ENCODE measurements at places on chromosomes 2 and 18.

GRCh38 chr2:54430649-54431048 lies 25.5 kb upstream of the SPTBN1 start:
- no peak for DNase-seq

DNA sequence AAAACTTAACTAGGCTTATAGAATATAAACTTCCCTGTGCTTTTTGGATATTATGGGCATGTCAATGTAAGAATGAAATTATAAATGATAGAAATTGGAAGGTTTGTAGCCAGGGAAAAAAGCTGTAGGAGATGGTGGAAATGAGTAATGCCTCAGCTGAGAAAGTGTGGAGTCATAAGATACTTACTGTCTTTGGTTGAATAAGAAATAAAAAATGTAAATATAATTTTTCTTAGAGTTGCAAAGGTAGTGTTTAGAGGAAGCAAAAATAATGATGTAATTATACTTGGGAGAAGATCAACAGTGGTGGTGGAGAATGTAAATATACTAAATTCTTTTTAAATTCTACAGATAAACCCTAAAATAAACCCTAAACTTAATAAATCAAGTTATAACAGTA lies 26.2 kb upstream of the RND3 start:
- DNase-seq = no peak

GRCh38 chr2:163039266-163039665 lies 200.7 kb upstream of the KCNH7 start:
- no peak for DNase-seq

DNA sequence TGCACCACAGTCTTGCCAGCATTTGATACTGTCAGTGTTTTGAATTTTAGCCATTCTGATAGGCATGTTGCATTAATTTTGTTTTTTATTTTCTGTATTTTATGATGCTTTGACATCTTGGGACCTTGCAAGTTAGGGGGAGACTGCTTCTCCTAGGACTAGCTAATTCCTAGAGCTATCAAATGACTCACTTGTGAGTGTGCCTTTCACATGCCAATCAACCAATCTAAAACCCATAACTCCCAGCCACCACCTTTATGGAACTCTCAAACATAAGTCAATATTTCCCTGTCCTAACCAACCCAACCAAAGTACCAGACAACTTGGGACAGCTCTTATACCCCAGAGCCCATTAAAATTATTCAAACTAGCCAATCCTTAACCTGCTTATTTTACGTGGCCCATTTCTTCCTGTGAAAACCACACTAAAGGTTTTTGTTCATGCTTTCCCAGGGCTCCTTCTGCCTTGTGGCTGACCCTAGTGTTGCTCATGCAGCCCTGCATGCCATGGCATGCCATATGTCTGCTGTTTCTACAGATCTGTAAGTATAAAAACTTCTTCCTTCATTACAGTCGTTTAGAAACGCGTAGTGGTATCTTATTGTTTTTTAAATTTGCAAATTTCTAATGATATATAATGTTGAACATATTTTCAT lies 230.1 kb downstream of the GPD2 start:
- no peak for DNase-seq

- DNase-seq = no peak
Measured at GRCh38 chr18:8709248-8710059, 4.1 kb downstream of the MTCL1 start.

DNA sequence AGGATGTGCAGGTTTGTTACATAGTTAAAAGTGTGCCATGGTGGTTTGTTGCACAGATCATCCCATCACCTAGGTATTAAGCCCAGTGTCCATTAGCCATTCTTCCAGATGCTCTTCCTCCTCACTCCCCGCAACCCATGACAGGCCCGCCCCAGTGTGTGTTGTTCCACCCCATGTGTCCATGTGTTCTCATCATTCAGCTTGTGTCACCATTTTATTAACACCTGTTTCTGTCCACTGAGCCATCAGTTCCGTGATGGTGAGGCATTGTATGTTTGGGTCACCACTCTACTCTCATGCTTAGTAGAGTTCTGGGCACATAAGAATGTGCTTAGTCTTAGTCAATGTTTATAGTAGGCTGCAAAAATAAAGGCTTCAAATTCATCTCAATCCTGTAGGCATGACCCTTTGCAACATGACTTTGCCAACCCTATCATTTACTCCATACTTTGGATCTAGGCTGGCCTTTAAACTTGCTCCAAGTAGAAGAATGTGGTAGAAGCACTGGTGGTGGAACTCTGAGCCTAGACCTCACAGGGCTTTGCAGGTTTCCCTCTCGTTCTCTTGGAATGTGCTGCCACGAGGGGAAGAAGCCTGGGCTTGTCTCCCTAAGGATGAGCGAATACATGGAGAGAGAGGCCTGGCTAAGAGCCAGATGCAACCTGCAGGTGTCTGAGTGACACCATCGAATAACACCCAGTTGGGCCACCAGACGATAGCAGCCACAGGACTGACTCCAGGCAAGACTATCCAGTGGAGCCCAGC lies 161.5 kb downstream of the NAPG start:
- no peak for DNase-seq
